ENCODE measurements at places on chromosomes 7 and 10.
A peak's percentile ranks its signal among the peaks of the same experiment; 100 is the strongest.

- DNase-seq = no peak
These were observed 169.5 kb downstream of the C1GALT1 start for GRCh38 chr7:7351832-7352231.

GRCh38 chr10:128324058-128324827 lies 198.0 kb upstream of the MKI67 start:
- DNase-seq = no peak

GRCh38 chr10:36163827-36164226 lies 521.7 kb upstream of the FZD8 start:
- DNase-seq = no peak

DNA sequence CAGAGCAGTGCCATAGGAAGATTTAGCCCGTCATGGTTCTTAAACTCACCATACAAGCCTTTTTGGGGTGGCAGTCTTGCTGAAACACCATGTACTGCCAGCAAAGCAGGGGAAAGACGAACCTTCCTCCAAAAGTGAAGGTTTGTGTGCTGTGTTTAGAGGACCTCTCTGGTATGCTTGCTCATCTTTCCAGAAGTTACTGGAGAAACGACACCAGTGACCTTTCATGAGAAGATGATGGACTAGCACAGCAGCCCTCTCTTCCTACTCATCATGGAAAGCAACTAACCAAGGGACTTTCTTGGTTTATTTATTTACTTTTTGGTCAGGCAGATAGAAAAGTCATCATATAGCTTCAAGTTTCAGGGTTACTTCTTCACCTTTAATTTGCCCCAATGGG lies 247.4 kb downstream of the PTEN start:
- DNase-seq = no peak

DNA sequence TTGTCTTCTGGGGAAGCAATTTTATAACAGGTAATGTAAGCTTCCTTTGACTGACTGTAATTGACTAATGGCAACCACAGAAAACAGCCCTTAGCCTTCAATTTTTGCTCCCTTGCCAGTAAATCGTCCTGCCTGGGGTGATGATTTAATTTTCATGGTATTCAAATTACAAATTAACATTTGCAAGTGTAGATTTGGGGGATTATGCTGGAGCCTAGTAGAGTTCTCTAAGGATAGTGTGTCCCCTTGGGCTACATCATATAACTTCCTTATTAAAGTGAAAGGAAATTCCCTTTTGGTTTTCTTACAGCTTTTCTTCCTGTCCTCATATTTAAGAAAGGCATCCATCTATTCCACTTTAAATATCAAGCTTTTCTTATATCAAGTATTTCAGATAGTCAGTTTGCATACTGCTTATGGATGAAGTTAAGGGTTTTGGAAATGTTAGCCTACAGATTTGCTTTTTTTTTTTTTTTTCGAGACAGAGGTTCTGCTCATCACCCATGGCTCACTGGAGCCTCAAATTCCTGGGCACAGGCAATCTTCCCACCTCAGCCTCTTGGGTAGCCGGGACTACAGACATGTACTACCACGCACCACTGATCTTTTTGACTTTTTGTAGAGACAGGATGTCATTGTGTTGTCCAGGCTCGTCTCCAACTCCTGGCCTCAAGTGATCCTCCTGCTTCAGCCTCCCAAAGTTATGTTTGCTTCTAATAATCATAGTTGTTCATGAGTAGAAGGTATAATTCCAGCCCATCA lies 35.9 kb upstream of the HDAC9 start:
- DNase-seq = no peak

DNA sequence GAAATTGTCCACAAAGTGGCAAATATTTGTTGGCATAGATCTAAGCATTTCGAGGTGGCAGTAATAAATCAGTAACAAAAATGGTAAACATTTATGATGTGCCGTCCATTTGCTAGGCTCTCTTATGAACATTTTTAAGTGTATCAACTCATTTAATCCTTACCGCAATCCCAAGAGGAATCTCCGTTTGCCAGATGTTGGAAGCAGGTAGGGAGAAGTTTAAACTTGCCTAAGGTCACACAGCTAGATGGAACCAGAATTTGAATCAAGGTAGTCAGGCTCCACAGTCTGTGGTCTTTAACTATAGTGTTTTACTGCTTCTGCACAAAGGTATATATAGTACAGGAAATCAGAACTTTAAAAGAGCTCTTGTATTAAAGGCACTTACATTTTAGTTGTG lies 2.6 kb downstream of the MKLN1 start:
- no peak for DNase-seq

DNA sequence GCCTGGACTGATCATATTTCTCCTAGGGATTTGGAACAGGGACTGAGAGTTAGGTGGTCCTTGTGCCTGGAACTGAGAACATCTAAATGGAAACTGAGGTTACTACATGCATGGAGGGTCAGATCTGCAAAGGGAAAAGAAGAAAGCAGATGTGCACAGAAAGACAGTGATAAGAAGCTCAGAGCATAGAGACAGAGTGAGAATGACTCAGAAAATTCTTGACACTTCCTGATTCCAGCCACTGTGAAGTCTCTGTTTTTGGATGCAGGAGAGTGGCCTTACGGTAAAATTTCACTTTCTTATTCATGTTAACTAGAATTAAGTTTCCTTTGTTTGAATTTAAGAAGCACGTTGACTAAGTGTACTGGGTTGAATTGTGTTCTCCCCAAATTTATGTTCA lies 241.7 kb downstream of the TMEM26 start:
- DNase-seq = no peak

GRCh38 chr10:70132098-70133029 lies at the start of gene AIFM2:
TSS of gene AIFM2 (minus strand) at chr10:70132825. CDS start at chr10:70124084, 8,741 bp downstream.
- peak; percentile 28 for DNase-seq

GRCh38 chr10:31194986-31195385 lies 124.0 kb upstream of the ZEB1 start:
- no peak for DNase-seq

DNA sequence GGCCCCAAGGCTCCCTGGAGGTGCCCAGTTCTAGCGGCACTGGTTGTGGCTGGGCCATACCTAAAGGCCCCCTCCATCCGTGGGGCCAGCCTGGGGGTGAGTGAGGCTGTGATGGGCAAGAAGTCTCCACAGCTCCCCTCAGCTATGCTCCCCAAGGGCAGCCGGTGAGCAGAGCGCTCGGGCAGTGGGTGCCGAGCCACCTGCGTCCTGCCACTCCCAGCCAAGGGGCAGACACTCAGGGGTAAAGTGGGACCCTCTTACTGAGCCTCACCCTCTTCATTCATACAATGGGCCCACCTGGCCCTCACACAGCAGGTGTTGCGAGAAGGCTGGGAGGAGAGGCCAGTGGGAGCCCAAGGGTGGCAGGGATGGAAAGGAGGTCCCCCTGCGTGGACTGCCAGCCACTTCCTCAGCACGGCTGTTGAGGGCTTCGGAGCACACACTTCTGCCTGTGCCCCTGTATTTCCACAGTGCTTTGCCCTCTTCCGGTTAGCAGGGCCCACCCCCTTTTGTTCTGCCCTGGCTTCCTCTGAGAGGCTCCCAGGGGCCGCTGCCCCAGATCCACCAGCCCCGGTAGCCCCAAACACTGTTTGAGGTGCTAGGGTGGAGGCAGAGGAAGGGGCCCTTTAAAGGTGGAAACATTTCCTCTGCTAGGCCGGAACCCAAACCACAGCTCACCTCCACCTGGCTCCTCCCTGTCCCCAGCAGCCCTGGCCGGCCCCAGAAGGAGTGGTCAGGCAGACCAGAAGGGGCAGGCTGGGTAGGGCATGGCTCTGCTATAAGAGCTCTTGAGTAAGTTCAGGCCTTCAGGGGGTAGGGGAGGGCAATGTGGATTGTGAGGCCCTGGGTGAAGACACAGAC lies 16.4 kb upstream of the C10orf105 start:
- DNase-seq = peak; percentile 73

DNA sequence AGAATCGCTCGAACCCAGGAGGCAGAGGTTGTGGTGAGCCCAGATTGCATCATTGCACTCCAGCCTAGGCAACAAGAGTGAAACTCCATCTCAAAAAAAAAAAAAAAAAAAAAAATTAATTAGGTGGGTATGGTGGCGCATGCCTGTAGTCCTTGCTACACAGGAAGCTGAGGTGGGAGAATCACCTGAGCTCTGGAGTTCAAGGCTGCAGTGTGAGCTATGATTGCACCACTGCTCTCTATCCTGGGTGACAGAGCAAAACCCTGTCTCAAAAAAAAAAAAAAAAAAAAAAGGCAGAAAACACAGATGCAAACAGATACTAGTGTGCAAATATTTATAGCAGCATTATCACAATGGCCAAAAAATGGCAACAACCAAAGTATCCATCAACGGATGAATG lies 134.4 kb downstream of the RGS10 start:
- no peak for DNase-seq

- no peak for DNase-seq
These were observed 1.4 kb downstream of the EPHB4 start for GRCh38 chr7:100825751-100826513.

DNA sequence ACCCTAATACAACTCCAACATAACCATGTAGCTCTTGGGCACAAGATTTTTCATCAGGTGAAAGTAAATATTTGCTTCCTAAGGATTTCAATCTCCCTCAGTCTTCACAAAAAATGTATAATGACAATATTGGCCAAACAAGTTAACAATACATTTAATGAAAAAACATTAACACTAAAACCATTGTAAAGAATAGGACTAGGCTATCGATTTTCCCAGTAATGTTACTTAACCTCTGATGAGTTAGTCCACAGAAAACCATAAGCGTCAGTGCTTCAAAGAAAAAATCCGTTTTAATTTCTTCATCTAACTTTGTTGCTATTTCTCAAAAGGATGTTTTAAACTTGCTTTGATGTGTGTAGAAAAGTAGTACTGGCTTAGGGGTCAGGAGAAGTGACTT lies 1.2 kb downstream of the ZNF33B start:
- no peak for DNase-seq

DNA sequence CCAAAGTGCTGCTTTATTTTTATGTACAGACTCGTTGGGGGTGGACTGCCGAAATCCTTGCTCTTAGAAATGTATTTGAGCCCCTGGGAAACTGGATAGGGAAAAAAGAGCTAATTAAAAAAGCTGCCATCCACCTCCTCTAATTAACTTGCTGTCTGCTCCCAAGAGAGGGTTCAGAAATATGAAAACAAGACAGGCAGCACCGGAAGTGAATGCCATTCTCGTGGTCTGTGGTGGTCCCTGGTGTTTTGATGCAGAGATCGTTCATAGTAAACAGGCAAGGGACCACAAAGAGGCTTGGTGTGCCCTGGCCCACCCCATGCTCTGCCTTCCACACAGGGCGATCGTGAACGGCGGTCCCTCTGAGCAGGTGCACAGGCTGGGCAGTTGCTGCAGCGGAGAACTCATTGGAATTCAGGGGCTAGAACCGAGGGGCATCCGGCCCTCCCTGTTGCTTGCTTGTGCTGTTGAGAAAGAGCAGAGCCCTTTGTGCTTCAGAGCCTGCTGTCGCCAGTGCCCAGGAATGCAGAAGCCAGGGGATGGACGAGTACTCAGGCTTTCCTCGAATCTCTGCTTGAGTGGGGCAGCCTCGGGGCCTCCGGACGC lies 79.1 kb upstream of the BTBD16 start:
- no peak for DNase-seq

DNA sequence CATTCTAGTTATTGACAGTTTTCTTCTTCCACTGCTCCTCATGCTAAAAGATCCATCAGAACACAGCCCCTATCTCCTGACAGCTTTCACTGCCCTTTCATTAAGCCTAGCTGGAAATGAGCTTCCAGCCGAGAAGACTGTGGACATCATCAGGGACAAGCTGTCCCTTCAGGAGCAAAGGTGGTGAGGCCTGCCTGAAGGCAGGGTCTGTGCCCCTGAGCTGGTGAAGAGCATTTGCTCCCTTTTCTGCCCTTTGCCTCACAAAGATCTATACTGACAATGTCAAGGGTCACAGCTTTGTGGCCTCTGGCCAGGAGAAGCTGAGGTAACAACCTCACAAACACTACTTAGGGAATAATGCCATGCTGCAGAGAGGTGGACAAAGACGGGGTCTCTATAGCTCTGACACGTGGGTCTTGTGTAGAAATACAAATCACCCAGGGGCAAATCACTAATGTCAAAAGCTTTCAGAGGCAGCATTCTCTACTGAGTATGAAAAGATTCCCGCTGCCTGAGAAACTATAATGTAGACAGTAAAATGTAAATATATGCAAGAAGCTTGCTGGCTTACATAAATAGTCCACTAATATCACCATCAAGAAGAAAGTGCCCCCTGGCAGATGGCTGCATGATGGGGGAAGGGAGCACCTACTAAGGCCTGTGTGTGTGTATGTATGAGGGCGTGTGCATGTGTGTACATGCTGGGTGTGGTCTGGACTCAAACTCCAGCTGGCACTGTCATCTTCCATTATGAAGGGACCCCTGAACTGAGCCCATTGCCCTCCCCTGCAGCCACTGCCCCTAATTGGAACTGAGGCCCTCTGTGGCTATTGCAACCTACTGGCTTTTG lies 55.8 kb downstream of the HBP1 start:
- no peak for DNase-seq

DNA sequence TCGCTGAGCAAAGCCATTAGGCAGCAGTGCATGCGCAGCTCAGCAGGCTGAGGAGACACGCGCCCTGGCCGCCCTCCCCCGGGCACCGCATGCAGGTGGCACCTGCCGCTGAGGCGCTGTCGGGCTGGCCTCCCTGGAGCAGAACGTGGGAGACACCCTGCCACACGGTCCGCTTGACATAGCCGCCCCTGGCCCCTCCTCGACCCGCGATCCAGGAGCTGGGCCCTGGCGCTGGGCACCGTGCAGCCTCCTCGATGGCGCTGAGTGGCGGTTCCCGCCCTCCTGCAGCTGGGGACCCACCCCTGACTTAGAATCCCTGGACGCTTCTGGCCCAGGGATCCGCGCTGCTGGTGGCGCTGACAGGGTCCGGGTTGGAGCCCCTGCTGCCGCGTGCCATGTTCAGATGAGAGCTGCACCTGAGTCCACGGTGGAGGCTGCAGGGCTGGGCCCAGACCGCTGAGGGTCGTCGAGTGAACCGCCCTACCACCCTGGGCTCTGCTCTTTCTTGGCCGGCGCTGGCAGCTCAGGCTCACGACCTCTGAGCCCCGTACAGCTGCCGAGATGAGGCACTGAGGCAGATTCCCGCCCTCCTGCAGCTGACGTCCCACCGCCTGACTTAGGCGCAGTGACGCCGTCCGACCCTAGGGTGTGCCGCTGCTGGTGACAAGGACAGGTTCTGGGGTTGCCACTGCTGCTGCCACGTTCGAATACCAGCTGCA lies 116.8 kb downstream of the OR13A1 start:
- no peak for DNase-seq
